Activated naive CD4-positive, alpha-beta T cell treated with Interleukin-2 at 50 U/mL for 16 hours (primary cell): ENCODE measurements at places on chromosomes 11 and 22.

GRCh38 chr11:19890308-19890707 is 177.7 kb downstream of the NAV2 start:
- DNase-seq = no peak

DNA sequence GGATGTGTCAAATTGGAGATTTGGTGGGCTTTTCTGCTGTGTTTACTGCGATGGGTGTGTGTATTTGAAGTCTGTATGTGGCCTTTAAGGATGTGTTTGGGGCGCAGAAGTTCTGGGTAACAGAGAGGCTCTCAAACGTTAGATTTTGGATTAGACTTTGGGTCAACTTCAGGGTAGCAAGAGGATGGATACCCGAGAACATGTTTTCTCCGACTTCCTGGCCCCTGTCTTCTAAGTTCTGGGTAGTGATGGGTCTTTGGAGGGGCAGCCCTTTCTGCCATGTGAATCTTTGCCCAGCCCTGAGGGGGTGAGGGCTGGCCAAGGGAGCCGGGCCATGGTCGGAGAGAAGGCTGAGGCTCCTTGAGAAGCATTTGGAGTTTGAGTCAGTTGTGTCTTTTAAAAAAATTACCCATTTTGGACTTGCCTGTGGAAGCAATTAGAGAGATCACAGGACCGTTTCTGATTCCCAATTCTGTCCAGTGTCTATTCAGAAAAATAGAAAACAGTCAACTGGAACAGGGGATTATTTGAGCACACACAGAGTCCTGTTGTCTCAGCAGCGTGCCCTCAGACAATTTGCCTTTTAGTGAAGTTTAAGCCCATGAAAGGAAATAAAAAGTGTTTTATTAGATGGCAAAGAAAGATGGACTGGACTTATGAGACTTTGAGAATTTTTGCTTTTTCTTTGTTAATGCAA is 114.4 kb downstream of the PTPRJ start:
- DNase-seq = no peak

- DNase-seq = no peak
Observed at GRCh38 chr11:105907319-105907718, 114.7 kb downstream of the MSANTD4 start.

- DNase-seq = no peak
Observed at GRCh38 chr11:73461335-73461840, 85.2 kb downstream of the RELT start.

GRCh38 chr11:74283580-74284180 is 27.8 kb downstream of the P4HA3 start:
- no peak for DNase-seq

DNA sequence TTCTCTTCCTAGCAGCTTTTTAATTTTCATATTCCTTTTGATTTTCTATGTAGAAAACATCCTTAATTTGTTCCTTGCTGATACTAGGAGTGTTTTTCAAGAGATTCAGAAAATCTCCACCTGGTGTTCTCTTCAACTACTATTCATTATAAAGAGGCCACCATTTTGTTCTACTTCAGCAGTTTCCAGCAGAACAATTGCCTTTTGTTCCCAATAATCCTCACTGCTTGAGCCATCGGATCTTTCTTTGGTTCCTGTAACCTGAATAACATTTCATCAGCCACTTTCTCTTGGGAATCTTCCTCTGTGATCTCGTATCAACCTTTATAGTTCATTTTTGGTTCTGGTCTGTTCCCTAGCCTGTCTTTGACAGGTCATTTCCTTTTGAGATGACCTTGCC is 1.8 kb upstream of the OR10A5 start:
- no peak for DNase-seq

GRCh38 chr11:16097543-16097942 is 258.8 kb downstream of the SOX6 start:
- no peak for DNase-seq

- peak; percentile 45 for DNase-seq
Observed at GRCh38 chr22:26461188-26461810, 22.3 kb downstream of the HPS4 start.

DNA sequence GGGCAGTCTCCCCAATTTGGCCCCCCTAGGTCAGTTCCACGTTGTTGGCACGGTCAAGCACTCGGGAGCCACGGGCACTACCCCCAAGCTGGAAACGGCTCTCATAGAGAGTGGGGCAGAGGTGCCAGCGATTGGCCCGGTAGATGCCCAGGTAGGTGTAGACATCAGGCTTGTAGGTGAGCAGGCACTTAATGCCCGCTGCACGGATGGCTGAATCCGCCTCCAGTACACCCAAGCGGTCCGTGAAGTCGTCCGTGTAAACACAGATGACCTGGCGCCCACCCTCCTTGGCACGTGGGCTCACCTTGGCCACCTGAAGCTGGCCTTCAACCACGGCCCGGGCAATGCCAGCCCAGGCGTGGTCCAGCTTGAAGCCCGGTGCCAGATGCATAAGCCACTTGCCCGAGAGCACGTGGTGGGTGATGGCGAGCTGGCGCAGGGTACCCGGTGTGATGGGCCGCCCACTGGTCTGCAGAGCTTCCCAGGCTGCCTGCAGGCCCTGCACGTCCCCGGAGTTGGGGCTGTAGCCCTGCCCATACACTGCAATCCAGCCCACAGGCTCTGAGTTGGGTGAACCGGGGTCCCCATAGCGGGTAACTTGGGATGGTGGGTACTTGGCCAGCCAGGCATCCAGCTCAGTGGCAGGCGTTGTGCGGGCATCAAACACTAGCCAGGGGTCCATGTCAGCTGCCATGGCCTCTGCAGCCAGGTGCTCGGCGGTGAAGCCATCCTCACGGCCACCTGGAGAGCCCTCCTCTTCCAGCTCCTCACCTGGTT is 1.2 kb downstream of the C11orf68 start:
- no peak for DNase-seq

DNA sequence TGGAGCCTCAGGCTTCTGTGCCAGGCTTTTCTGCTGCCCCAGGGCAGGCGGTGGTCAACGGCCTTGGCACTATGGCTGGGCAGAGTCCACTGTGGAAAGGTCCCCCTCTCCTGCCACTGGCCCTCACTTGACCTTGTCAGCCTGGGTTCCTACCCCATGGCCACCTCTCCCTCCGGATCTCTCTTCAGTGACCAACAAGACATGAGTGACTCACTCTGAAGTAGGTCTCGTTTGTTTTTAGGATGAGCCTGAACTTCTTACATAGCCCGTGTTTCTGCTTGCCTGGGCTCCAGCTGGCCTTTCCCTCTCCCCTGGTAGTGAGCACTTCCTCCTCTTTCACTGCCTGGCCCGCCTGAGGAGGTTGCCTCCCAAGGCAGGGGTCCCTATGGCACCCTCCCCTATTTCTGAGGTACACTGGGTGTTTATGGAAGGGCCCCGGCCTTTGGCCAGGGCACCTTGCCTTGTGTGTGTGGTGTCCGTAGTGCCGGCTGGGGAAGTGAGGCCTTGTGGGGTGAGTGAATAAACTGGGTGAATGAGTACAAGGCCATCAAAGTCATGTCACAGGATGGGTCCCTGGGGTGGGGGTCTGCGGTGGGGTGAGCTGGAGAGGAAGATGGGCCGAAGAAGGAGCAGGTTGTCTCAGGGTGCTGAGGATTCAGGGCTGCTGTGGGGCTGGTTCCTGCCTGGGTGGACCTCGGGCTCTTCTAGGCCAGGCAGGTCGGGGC is 5.0 kb downstream of the SHANK3 start:
- DNase-seq = no peak

DNA sequence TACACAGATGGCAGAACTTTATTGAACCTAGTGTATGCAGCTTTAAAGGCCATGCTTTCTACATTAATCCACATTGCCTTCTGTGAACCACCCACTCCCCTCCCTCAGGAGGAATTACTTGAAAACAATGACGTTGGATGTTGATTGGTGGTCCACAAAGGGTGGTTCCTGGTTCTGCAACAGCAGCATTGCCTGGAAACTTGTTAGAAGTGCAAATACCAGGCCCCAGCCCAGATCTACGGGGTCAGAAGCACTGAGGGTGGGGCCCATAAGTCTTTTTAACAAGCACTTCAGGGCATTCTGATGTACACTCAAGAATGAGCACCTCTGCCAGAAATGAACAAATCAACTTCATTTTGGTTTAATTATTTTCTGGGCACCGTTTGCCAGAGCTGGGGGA is 91.0 kb downstream of the ISX start:
- DNase-seq = no peak

DNA sequence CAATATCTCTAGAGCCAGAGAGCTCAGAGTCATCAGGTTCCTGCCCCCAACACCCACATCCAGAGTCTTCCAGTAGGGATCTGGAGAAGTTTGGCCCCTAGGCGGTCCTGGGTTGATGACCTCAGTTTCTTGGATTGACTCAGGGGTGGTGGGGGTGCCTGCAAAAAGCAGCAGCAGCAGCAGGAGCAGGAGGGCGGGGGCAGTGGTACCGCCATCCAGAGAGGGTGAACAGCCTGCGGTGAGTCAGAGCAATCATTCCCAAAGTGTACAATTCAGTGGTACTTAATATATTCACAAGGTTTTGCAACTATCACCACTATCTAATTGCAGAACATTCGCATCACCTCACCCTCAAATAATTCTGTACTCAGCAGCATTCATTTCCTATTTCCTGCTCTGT is 9.9 kb upstream of the SEC14L3 start:
- no peak for DNase-seq

- DNase-seq = no peak
Observed at GRCh38 chr11:9150501-9150900, 59.1 kb upstream of the SCUBE2 start.

DNA sequence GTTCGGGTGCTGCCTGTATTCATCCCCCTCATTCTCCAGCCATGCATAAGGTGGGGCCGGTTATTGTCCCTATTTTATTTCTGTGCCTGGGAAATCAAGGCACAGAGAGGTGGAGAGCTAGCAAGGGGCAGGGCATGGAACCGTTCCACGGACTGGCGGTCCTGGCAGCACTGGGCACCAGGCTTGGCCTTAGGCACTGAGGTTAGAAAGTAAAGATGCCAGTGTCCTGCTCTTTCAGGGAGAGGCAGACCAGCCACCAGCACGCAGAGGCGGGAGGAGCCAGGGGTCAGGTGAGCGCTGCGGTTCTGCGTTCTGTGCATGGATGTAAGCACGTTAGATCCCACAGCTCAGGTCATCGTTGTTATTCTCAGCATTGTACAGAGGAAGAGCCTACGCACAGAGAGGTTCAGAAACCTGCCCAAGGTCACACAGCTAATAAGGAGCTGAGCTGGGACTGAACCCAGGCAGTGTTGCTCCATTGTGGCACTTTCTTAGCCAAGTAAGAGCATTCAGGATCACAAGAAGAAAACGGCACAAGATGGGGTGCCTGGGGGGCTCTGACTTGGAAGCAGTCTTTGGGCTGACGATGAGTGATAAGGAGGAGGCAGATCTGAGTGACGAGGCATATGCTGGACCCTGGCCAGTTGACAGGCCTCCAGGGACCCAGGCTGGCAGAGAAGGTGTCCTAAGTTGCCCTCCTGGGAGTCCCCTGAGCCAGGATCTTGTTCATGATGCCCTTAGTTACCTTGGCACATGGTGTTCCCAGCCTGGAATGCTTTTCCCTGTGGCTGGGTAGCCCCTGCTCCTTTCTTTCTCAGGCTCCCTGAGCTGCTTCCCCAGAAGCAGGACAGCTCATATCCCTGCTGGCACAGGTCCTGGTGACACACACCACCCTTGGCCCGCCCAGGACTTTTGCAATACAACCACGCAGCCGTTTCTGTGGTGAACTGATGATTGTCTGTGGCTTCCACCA is 41.1 kb downstream of the OSBPL5 start:
- DNase-seq = no peak

DNA sequence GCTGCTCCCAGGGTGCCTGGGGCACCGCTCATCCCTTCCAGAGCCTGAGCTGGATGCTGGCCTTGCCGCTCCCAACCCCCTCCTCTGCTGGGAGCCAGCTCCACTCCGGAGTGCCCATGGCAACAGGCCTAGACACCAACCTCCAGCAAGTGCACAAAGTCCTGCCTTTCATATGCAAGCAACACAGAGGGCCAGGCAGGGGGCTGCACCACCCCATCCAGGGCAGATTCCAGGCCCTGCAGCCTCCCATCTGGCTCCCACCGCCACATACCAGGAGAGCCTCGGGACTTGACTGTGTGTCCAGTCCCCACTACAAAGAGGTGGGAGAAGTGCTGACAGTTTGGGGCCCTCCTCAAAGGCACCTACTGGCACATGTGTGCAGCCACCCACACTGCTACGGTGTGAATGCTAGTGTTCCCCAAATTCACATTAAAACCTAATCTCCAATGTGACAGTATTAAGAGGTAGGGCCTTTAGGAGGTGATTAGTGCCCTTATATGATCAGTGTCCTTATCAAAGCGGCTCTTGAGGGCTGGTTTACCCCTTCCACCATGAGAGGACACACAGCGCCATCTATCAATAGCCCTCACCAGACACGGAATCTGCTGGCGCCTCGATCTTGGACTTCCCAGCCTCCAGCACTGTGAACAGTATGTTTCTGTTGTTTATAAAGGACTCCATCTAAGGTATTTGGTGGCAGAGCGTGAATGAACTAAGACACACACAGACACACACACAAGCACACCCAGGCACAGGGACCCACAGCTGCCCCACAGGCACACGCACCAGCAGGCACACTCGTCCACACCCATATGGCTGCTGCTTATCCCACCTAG is 16.2 kb downstream of the ARVCF start:
- no peak for DNase-seq

DNA sequence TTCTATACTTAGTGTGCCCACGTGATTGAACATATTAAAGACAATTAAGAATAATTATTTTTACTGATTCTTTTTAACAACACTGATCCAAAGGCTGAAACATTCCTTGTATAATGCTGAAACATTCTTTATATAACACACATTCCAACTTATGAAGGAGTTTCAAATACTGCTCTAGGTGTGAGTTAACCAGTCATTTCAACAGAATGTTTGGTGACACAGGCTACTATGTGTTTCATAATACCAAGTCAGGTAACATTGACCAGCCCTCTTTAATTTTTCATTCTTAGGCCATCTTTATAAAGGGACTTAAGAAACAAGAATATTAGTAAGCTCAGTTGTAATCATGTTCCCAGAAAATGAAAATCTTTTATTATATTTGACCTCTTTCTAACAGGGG is 136.6 kb downstream of the ELP4 start:
- no peak for DNase-seq

DNA sequence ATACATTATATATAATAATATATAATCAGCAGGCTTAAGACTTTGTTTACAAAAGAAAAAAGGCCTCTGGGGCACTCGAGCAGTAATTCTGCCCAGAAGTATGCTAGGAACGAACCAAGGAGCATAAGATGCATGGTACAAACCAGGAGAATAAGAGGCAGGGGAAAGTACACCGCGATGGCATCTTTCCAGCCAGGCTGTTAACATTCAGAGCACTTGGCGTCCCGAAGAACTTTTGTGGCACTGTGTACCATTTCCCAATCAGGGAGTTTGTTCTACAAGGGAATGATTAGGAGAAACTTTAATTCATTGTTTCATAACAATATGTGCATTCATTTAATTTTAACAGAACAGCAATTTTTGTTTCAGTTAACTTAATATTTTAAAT is 125.1 kb downstream of the WT1 start:
- DNase-seq = no peak

DNA sequence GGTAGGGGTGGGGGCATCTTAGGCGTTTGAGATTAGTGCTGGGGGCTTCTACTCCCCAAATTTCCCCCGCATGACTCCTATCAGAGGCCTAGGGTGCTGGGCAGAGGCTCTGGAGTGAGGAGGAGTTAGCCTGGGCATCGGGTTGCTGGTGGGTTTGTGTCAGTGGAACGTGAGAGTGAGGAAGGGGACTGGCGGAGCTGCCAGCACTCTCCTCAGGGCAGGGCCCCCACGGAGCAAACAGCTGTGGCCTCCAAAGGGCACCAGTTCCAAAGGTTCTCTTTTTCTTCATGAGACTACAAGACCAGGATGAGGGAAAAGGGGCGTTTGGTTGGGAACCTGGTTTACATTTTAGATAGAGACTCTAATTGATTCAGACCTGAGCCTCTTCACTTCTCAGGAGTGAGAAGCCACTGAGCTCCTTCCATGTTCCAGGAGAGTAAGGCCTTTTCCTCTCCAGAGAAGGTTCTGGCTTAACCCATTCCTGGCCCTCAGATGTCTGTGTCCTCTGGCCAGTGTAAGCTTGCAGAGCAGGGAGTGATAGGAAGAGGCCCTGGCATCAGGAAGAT is 35.6 kb upstream of the CDON start:
- no peak for DNase-seq
